SHP77 (cell line): ENCODE measurements at places on chromosomes 4 and X.

GRCh38 chr4:6086846-6087245 lies 68.6 kb upstream of the C4orf50 start:
- no peak for DNase-seq

GRCh38 chr4:149499726-149500125 lies 315.9 kb downstream of the IQCM start:
- no peak for DNase-seq

- no peak for DNase-seq
These were observed 6.0 kb upstream of the PDGFC start for GRCh38 chr4:156977435-156978160.

DNA sequence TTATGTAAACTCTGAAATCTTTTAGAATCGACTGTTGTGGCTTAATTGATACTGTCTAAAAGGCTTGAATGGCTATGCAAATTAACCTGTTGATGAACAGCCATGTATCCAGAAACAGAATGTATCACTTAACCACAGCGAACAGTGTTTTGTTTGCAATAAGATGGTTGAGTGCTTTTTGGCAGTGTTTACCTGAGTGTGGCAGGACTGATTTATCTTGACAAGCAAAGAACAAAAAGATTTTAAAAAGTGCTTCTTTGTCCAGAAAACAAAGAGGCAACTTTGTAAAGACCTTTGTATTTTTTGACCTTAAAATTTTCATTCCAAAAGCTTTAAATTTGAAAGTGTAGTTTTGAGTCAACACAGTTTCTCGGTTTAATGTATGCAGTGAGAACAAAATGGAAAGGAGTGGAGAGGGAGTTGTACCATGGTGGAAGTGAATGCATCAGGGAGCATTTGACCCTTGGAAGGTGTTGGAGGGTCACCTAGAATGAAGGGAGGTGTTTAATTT lies 18.0 kb downstream of the ARHGAP10 start:
- no peak for DNase-seq

DNA sequence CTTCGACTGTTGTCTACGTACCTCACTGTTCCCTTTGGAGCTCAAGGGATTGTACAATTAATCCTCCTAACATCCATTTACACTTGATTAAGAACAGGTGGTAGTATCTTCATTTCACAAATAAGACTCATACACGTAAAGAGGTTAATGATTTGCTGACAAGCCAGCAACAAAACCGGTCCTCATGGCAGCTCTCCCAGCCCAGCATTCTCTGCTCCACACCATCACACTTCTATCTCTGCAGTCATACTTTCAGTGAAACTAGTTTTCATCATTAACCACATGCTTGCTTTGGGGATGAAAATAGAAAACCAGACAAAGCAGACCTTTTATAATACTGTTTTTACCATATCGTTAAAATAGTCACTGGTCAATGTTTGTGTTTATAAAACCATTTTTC lies 28.7 kb upstream of the CASK start:
- DNase-seq, result no peak

- DNase-seq, result no peak
These were observed 2163.0 kb upstream of the AGA start for GRCh38 chr4:179605196-179605595.

DNA sequence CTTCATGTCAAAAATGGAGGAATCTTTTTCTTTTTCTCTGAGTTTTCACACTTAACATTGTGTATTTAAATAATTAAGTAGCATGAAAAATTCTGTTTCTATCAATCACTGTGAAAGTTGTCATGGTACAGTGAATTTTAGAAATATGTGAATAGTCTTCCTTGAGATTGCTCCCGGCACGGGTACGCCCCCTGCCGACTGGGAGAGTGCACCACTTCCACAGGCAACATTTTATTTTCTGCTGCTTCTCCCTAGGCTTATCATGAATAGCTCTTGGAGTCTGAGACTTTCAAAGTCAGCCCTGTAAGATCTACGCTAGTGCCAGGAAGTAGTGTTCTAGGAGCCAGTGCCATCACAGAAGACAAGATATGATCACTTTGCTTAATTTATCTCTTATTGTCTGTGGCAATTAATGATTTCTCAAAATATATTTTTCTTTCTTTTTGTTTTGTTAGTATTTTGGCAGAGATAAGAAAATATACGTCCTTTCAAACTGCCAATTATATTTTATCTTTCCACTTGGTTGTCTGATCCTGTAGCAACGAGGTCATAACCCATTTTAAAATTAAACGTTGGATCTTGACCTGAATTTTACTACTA lies 763.8 kb upstream of the AADAT start:
- DNase-seq, result no peak

DNA sequence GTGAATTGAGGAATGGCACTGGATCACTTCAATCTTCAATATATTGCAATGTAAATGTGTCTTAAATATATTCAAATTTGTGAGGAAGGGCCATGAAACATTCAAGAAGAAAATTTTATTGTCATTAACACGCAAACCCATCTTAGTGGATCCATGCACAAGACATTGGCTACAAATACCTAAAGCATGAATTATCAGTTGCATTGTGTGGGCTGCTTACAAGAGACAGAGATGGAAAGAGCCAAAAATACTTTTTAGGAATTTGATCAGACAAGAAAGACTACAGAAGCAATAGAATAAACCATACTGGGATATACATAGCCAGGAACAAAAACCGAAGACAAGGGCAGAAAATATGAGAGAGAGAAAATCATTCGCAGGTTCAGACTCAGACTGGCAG lies 616.2 kb upstream of the GRIA3 start:
- DNase-seq, result no peak

- no peak for DNase-seq
These were observed 102.7 kb upstream of the RBPJ start for GRCh38 chr4:26217961-26218676.

DNA sequence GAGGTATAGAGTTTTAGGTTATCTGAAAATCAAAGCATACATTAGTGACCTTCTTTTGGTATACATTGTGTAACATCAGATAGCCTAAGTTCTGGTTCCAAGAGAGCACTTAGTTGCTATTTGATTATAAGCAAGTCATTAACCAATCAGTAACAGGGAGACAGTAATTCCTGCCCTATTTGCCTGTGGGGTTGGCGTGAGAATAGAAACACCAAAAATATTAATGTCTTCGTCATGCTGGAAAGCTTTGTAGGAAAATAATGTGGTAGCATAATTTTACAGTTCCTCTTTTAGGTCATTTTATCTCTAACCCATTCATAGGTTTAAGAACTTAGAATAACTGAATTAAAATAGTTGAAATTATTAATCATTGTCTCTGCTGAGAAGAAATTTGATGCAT lies 37.8 kb downstream of the NPNT start:
- no peak for DNase-seq

DNA sequence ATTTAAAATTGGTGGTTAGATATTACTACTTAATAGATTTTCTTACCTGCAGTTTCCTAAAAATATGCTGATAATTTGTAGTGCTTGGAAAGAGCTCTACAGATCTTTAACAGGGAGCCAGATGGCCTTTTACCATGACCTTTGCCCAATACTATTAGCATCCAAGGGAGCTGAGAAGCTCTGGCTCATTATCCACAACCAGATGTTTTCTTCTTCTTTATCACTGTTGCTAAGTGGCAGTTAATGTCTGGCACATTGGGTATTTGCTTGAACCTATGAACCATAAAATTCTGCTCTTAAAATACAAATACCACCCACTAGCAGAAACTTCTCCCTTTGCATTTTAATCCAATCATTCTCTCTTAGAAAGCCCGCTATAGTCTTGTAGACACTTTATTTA lies 1480.3 kb downstream of the C4orf33 start:
- DNase-seq, result no peak

DNA sequence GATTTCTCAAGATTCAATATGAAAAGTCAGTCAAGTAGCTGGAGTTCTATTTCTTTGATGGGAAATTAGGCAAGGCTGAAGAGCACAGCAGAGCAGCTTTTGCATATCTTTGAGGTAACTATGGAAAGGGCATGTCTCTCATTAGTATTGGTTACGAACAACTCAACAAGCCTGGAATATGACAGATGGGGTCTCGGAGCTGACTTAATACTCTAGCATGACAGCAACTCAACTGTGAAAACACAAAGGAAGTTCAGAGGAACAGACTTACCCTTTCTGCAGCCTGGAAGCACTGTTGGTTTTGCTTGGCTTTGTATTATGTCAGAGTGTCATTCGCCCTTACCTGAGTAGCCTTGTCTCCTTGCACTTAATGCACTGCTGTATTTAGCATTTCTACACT lies 79.9 kb upstream of the AADAT start:
- DNase-seq, result no peak

DNA sequence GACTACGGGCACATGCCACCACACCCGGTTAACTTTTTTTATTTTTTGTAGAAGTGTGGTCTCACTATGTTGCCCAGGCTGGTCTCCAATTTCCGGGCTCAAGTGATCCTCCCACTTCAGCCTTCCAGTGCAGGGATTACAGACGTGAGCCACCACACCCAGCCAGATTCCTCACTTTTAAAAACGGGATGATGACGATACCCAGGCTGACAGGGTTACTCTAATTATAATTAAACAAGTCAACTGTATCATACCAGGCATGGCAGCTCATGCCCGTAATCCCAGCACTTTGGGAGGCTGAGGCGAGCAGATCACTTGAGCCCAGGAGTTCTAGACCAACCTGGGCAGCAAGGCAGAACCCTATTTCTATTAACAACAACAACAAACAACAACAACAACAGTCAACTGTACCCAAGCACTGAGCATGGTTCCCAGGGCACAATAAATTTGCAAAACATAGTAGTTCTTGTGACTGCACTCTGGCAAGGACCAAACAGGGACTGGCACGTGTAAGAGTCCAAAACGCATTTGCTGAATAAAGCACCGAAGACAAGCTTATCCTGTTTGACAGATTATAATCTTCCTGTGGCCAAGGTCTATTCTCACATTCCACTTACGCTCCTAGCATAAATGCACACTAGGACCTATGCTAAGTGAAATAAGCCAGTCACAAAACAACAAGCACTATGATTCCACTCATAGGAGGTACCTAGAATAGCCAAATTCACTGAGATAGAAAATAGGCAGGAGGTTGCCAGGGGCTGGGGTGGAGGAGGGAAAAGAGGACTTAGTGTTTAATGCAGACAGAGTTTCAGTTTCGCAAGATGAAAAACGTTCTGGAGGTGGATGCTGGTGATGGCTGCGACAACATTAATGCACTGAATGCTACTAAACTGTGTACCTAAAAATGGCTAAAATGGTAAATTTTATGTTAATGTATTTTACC lies 77.5 kb downstream of the IRF2 start:
- no peak for DNase-seq

DNA sequence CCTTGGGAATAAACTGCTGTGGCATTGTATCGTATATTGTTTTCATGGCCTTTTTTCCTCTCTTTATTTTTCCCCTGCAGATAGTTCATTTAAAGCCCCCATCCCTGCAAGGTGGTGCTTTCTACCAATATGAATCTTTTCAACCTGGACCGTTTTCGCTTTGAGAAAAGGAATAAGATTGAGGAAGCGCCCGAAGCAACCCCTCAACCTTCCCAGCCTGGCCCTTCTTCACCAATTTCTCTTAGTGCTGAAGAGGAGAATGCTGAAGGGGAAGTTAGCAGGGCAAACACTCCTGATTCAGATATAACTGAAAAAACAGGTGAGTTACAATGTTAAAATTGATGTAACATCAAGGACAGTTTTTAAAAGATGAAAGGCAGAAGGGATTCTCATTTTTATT lies 601 bp downstream of the SMARCAD1 start:
- DNase-seq, result no peak

DNA sequence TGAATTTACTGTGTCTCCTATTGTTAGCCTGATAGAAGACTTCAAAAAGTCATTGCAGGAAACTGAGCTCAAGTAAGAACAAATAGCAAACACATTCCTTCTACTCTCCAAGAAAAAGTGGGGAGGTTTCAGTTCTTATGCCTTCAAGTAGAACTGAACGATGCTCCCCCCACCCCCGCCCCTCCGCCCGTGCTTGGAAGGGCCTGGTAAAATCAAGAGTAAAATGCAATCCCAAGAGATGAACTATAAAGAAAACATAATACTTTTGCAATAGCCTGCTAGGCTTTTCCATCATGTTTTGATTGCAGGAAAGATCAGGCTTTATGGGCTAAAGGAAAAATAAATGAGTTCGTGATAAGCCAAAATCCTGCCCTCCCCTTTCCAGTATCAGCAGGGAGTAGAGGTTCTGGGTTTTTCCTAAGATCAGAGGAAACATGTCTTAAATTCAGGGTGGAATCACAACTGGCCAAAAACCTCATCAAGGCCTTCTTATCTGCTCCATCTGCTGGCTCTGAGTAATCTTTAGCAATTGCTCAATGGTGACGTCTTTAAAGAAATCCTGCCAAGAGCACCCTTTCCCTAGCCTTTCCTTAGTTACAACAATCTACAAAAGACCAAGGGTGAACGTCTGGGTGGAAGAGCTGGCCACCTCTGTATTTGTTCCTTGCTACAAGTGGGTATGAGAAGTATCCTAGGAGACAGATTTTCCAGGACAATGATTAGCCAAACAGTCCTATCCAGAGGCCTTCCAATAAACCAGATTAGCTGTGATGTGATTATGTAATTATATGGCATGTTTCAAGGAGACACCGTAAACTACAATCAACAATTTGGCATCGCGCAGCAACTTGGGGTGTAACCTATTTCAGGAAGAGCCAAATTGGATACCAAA lies 66.3 kb upstream of the FAM9C start:
- DNase-seq, result no peak

GRCh38 chr4:136691607-136692006 lies 840.7 kb downstream of the PCDH18 start:
- no peak for DNase-seq

- DNase-seq, result no peak
These were observed at the start of gene TLR3 for GRCh38 chr4:186068581-186069348. TSS of gene TLR3 (plus strand) at chr4:186069156. CDS start at chr4:186076620, 7,464 bp downstream.

DNA sequence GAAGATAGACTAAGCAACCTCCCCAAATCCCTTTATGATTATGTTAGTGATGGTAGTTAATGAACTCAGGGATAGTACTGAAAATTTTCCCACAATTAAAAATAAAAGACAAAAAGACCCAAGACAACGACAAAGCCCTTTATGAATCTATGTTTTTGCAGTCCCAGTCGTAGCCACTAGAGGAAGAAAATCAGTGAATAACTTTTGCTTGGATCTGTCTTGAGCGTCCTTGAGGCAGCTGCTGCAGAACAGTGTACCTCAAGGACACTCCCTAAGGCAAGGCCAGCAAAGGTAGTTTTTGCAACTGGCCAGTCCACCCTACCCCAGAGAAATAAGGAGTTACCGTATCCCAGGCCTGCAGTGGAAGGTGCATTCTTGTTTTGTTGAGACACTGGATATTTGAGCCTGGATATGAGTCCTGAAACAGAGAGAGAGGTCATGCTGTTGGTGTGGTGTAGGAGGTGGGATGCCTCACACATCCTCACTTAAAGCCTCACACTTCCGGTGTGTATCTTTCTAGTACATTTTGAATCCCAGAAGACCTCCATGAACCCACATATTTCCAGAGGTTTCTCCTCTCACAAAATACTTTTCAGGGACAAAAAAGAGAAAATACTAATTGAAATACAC lies 8.7 kb upstream of the TIMM8A start:
- no peak for DNase-seq
